Activated naive CD8-positive, alpha-beta T cell treated with anti-CD3 and anti-CD28 coated beads, Interleukin-2, amount 10 ng/mL, durations not matched to agents 7 days and 5 days (primary cell): ENCODE measurements at places on chromosomes 1 and 21.

- DNase-seq, result no peak
Measured at GRCh38 chr21:33367309-33367973, 35.8 kb upstream of the IFNGR2 start.

DNA sequence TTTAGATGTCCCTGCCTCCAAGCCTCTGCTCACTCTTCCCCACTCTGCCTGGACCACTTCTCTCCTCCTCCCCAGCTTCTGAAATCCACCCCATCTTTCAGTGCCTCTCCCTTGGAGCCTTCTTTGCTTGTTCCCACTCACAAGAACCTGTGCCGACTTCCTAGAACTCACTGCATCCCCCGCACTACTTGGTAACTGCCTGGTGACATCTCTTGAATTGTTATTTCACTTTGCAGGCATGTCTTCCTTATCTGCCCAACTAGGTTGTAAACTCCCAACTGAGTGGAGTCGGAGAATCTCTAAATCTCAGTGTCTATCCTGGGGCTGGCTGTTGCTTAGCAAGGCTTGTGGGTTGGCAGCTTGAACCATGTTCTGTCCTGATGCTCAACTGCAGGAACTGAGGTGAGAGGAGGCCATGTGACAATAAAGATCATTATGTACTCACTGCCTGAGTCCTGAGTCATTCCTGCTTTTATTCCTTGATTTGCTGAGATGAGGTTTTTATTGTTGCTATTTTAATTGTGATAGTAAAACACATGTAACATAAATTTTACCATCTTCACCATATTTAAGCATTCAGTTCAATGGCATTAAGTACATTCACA is 3.9 kb downstream of the KPRP start:
- DNase-seq, result no peak

GRCh38 chr1:92459871-92460320 is 26.8 kb downstream of the GFI1 start:
- DNase-seq, result no peak

DNA sequence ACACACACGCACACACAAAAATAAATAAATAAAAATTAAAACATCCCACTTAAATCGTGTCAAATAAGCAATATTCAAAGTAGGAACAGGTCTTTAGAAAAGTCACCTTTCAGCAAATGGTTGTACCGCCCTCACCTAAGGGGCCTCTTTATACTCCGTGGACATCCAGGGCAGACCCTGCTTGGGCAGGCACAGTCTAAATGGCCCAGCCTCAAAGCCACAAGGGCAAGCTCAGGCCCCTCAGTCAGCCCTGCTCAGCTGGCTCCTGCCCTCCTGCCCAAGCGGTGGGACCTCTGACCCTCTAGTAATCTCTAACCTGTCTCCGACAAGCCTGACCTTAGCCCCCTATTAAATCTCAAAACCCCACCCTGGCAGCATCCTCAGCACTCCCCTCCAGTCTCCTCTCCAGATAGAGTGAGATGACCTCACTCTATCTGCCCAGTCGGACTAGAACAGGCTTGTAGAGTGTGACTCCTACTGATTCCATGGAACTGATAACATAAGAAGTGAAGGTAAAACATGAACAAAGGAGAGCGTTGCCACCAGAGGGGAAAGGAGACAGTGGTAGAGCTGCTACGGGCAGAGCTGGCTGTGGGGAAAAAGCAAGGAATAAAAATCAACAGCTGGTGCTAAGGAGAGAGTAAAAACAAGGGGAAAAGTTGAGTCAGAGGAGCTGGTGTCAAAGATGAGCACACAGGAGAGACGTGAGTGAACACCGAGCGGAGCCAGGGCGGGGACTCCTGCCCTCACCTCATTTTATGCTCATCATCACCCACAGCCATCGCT is 36.0 kb downstream of the SIPA1L2 start:
- no peak for DNase-seq

GRCh38 chr21:31629972-31630711 is 29.4 kb upstream of the SOD1 start:
- DNase-seq, result no peak

DNA sequence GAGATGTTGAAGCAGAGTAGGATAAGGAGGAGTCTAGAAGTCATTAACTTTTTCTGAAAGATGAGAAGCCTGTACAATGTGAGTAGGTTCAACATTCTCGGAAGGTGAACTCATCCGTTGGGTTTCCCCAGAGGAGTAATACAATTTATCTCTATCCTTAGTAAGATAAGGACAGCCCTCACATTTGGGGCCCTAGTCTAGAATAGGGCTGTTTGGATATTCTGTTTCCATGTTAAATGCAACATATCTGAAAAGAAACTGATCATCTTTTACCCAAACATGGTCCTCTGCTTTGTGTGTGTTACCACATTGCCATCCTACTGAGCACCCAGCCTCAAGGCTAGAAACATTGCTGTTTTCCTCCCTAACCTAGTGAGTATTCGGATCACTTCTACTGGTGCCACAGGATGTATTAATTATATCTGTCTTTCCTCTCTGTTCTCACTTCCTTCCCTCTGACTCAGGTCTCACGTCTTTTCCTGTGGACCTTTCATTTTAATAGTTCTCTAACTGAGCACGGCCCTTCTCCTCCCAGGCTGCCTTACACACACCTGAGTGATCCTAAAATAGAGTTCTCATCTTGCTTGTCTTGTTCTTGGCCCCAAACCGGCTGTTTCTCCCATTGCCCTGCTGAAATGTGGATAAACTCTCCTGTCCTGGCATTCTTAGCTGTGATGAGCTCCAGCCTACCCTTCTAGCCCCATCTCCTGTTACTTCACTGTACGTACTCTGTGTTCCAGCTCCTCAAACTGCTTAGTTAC is 91.7 kb downstream of the CDC14A start:
- no peak for DNase-seq

DNA sequence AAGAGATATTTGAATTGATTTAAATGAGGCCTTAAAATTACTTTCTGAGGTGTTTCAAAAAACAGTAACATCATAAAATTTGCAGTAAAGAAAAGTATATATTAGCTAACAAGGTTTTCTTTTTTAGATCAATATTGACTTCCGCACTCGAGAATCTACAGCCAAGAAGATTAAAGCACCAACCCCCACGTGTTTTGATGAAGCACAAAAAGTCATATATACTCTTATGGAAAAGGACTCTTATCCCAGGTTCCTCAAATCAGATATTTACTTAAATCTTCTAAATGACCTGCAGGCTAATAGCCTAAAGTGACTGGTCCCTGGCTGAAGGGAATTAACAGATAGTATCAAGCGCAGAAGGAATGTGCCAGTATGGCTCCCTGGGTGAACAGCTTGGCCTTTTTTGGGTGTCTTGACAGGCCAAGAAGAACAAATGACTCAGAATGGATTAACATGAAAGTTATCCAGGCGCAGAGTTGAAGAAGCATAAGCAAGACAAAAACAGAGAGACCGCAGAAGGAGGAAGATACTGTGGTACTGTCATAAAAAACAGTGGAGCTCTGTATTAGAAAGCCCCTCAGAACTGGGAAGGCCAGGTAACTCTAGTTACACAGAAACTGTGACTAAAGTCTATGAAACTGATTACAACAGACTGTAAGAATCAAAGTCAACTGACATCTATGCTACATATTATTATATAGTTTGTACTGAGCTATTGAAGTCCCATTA is 3.6 kb downstream of the RGS1 start:
- DNase-seq, result no peak

DNA sequence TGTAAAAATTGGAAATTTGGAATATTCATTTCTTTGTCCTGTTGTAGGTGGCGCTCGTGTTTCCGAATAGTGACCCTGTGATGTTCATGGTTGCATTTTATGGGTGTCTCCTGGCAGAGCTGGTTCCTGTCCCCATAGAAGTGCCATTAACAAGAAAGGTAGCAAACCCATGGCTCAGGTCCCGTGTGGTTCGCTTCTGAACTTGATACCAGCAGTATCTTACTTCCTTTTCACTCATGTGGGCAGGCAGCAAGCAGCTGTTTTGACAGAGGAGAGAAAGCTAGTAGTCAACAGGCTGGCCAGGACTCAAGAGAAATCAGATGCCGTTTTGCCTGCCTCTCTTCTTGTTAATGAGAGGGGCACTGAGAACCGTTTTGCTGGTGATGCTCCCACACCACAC is 72.8 kb downstream of the S100B start:
- no peak for DNase-seq

DNA sequence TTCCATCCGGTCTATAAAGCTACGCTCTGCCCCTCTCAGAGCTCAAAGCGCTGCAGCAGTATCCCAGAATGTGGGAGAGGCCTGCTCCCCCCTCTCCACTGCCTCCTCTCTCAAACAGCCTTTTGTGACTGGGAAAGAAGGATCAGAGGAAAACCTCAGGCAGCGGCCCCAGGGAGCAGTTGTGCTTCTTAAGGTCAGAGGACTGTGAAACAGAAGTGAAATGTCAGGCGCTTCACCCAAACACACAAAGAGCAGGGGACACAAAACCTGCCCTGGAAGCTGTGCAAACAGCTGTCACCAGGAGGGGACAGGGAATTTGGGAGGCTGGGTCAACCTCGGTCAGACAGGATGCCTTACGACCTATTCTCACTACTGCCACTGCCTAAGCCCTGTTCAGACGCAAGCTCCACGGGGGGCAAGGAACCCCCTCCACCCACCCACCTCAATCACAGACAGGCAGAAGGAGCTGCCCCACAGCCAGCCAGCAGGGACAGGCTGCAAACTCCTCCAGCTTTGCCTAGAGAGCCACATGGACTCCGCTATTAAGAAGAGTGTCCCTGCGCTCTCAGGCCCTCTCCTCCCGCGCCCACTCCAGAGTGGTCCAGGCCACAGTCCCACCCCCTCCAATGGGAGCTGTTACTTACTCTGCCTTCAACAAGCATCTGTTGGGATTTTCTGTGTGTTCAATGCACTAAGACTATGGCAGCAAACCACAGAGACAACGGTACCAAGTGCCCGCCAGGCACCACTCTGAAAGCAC is 14.6 kb downstream of the SSBP3 start:
- no peak for DNase-seq

- DNase-seq, result no peak
Measured at GRCh38 chr1:41454406-41454805, 30.1 kb downstream of the EDN2 start.

DNA sequence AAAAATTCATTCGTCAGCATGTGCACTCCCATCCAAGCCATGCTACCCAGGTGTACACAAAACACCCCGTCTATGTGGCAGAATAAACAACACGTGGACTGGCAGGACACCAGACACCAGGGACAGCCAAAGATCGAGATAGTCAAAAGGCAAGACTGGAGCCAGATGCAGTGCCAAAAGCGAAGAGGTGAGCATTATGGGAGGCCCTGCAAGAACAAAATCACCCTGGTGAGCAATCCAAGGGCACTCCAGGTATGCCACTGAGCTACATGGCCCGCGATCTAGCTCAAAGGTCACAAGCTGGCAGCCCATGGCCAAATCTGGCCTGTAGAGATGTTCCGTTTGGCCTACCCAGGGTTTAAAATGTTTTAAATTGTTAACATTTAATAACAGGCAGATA is 33.7 kb downstream of the PLPP3 start:
- DNase-seq, result no peak

DNA sequence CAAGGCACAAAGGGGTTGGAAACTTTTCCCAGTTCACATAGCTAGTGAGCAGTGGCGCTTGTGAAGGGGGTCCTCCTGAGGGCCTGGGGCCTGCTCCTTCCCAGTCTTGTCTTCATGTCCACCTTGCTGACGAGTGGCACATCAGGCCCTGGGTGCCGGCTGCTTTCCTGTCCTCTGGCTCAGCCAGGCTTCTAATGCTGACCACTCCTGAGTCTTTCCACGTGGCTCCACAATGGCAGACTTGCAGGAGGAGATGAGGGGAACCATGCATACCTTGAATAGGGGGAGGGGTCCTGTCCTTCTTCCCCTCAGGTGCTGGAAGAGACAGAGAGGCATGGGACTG is 38.7 kb downstream of the MAPKAPK2 start:
- DNase-seq, result no peak

DNA sequence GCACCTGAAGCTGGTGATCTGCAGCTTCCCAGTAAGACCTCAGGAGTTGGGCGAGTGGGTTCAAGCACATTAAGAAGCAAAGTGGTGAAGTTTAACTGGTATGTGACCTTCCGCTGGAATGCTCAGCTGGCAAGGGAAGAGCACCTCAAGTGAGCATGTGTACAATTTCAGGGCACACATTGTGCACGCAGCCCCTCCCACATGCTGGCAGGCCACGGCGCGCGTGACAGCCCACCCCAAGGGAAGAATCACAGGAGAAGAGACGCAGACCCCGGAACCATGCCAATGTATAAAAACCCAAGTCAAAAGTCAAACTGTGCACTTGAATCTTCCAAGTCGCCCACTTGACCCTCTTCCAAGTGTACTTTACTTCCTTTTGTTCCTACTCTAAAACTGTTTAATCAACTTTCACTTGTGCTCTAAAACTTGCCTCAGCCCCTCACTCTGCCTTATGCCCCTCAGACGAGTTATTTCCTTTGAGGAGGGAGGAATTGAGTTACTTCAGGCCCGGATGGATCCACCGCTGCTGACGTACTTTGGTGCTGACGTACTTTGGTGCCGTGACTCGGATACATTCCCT is 20.0 kb downstream of the LRRC3 start:
- DNase-seq, result no peak

DNA sequence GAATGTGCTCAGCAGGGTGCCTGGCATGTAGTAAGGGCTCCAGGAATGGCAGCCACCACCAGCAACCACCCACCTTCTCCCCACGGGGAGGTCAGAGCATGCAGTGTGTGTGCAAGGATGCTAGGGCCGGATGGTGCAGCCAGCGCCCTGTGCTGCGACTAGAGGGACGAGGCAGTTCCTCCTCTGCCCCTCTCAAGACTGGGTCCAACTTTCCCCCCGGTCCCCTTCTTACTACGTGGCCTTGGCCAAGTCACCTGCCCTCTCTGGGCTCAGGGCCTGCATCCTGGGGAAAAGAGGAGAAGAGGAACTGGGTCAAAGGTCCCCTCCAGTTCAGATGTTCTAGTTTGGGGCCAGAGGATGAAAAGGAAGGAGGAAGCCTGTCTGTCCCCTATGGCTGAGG is 71.6 kb upstream of the TARDBP start:
- DNase-seq, result no peak

- no peak for DNase-seq
Measured at GRCh38 chr1:230827801-230828200, 40.5 kb downstream of the C1orf198 start.

DNA sequence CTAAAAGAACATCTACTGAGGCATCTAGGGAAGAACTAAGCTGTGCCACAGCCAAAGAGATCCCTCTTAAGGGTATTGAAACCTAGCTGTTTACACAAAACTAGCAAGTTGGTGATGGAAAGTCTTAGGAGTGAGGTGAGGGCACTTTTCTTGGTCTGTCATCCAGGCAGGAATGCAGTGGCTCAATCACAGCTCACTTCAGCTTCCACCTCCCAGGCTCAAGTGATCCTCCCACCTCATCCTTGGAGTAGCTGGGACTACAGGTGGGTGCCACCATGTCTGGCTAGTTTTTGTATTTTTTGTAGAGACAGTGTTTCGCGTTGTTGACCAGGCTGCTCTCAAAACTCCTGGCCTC is 2.4 kb downstream of the PLEKHO1 start:
- no peak for DNase-seq
